CD4-positive, alpha-beta memory T cell (primary cell): ENCODE measurements at places on chromosomes 5 and 9. TPM values are rescaled to one million over a fixed set of nuclear protein-coding genes. Genes with fewer than 3 reads are reported as not detected.

The TMEM171 gene
- total RNA-seq = 0.35 TPM

The PAPPA gene
- not detected for total RNA-seq

The PCDHAC2 gene
- not detected for total RNA-seq

The CFAP90 gene
- not detected for total RNA-seq

The UGT3A2 gene
- not detected for total RNA-seq

DNA sequence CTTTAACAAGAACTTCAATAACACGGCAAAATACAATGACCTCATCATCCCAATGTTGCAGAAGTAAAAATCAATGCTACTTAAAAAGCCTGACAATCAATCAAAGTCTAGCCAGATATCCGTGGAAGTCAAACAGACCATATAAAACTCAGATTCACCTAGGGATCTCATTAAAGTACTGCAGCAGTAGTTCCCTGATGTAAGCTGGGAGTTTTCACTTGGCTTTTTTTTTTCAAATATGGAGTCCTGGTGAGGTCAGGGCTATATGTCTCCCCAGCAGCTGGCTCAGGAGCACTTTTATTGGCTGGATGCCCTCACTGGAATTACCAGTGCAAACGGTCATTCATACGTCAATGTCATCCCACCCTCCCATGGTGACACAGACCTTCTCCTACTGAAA is 220.6 kb upstream of the SLC30A5 start:
- no peaks in the 10 kb centered on the region for H3K27me3 ChIP-seq
- peaks cover 17% of the 10 kb centered on the region for H3K4me1 ChIP-seq
- no peak overlapping the region for H3K27ac ChIP-seq
- H3K36me3 ChIP-seq = no peaks in the 10 kb centered on the region

- H3K27ac ChIP-seq = no peak overlapping the region
- no peak for DNase-seq
- H3K4me3 ChIP-seq = no peak overlapping the region
- H3K27me3 ChIP-seq = no peaks in the 10 kb centered on the region
- no peaks in the 10 kb centered on the region for H3K4me1 ChIP-seq
- no peaks in the 10 kb centered on the region for H3K36me3 ChIP-seq
Observed at GRCh38 chr5:137492331-137492730, 6.8 kb downstream of the SPOCK1 start.

DNA sequence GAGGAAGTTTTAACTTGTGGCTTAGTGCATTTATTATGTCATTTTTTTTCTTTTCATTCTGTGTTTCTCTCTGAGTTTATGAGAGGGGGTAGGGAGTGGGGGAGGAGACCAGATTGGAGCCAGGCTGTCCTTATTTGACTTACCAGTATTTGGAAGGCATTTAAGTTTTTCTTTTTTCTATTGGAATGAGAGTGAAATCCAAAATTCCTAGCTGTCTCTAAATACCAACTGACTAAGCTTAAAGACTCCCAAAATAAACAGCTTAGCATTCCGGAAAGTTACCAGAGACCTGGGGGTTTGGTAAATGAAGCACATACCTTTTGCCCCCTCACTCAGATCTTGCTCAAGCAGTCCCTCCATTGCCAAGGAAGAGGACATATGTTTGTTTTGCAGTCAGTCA is 581.9 kb upstream of the BRINP1 start:
- no peaks in the 10 kb centered on the region for H3K27me3 ChIP-seq
- H3K27ac ChIP-seq = no peak overlapping the region
- no peaks in the 10 kb centered on the region for H3K4me1 ChIP-seq
- no peak overlapping the region for H3K4me3 ChIP-seq

DNA sequence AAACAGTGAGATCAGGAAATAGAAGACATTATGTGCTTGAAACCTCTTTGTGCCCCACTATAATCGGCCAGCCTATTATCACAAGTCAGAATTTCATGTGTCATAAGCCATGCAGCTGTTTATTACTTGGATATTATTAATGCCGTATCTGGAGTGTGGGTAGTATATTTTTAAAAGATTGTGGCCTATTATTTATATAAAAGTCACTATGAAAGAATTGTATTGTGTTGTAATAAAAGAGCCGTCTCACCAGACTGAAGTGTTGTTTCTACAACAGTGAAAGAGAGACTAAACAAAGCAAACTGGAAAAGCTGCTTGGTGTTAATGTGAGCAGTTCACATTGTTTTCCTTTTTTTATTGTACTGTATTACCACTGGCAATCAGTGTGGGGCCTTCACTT is 449.1 kb downstream of the PSAT1 start:
- no peaks in the 10 kb centered on the region for H3K4me1 ChIP-seq
- no peaks in the 10 kb centered on the region for H3K36me3 ChIP-seq
- no peak for DNase-seq
- no peaks in the 10 kb centered on the region for H3K27me3 ChIP-seq
- H3K4me3 ChIP-seq = no peak overlapping the region

GRCh38 chr9:108761655-108762347 is 94.0 kb downstream of the ACTL7B start:
- no peaks in the 10 kb centered on the region for H3K4me1 ChIP-seq
- no peak overlapping the region for H3K4me3 ChIP-seq
- no peaks in the 10 kb centered on the region for H3K36me3 ChIP-seq

DNA sequence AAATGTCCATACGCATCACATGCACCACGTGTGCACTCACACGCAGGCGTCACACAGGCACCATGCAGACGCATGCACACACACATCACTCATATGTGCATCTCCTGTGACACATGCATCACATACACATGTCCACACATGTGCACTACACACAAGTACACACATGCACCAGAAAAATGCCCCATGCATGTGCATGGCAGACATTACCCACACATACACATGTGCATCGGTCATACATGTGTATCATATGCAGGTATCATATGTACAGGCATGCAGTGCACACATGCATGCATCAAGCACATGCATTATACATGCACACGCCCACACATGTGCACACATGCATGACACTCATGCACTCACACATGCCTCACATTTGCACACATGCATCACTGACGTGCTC is 26.1 kb downstream of the ADAMTS2 start:
- no peak overlapping the region for H3K27ac ChIP-seq
- H3K27me3 ChIP-seq = no peaks in the 10 kb centered on the region
- DNase-seq = no peak
- H3K4me1 ChIP-seq = no peaks in the 10 kb centered on the region
- H3K36me3 ChIP-seq = no peaks in the 10 kb centered on the region
- no peak overlapping the region for H3K4me3 ChIP-seq

DNA sequence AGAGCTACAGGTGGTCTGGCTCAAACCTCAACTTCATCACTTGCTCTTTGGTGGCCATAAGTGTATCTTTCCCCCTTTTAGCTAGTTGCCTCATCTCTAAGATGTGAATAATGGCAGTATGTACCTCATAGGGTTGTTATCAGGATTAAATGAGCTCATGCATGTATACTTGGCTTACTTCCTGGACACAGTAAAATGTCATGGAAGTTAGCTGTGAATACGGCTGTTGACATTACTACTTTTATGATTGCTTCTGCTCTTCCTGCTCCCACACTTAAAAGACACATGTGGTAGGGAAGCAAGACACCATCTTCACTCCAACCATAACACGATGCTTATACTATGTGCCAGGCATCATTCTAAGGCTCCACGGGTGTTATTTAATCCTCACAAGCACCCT is 114.5 kb upstream of the GPR151 start:
- H3K36me3 ChIP-seq = no peaks in the 10 kb centered on the region
- H3K27me3 ChIP-seq = no peaks in the 10 kb centered on the region
- H3K4me1 ChIP-seq = no peaks in the 10 kb centered on the region
- DNase-seq = no peak

- no peaks in the 10 kb centered on the region for H3K4me1 ChIP-seq
- H3K27me3 ChIP-seq = no peaks in the 10 kb centered on the region
- DNase-seq = no peak
- H3K27ac ChIP-seq = no peak overlapping the region
- H3K4me3 ChIP-seq = no peak overlapping the region
Observed at GRCh38 chr9:90176901-90177300, 465.7 kb downstream of the DIRAS2 start.

DNA sequence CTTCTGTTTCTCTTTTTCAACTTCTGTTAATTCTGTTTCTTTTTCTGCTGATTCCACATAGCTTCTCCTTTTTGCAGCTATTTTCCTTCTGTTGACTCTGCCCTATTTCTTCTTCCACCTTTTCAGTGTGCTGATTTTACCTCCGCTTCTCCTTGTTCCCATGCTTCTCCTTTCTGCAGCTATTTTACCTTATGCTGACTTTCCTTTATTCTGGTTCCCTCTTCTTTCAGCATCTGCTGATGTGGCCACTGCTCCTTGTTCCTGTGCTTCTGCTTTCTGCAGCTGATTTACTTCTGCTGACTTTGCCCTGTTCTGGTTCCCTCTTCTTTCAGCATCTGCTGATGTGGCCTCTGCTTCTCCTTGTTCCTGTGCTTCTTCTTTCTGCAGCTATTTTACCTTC is 58.8 kb downstream of the HACD4 start:
- no peak overlapping the region for H3K27ac ChIP-seq
- no peaks in the 10 kb centered on the region for H3K27me3 ChIP-seq
- DNase-seq = no peak
- H3K4me1 ChIP-seq = no peaks in the 10 kb centered on the region
- no peaks in the 10 kb centered on the region for H3K36me3 ChIP-seq

- no peak overlapping the region for H3K27ac ChIP-seq
- H3K4me3 ChIP-seq = no peak overlapping the region
- DNase-seq = no peak
- no peaks in the 10 kb centered on the region for H3K36me3 ChIP-seq
Observed at GRCh38 chr5:156618601-156619000, 231.5 kb upstream of the PPP1R2B start.
